Left kidney (tissue), 8 donors: ENCODE measurements at places on chromosomes 4 and X. TPM values are rescaled to one million over a fixed set of nuclear protein-coding genes. Genes with fewer than 3 reads are reported as not detected.

Gene NWD2
- polyA plus RNA-seq = 0.23 TPM

Gene CCDC158
- 1.1 TPM for polyA plus RNA-seq

Gene UGT2B17
- polyA plus RNA-seq = 0.15 TPM

Gene VEGFC
- polyA plus RNA-seq = 17.1 TPM

Gene MAP7D2
- 5.1 TPM for polyA plus RNA-seq

Gene SRP72
- 155 TPM for polyA plus RNA-seq

Gene ASMT
- 0.10 TPM for polyA plus RNA-seq

Gene PTPN13
- polyA plus RNA-seq = 167 TPM

Gene KLHL5
- 48.2 TPM for polyA plus RNA-seq

Gene TMEM35A
- 7.9 TPM for polyA plus RNA-seq

Gene SLC38A5
- polyA plus RNA-seq = 5.2 TPM

Gene ATP2B3
- 0.18 TPM for polyA plus RNA-seq

Gene UCP1
- polyA plus RNA-seq = 0.25 TPM

Gene LDB2
- polyA plus RNA-seq = 87.8 TPM
